ENCODE measurements at places on chromosomes 16 and 17.
A peak's percentile ranks its signal among the peaks of the same experiment; 100 is the strongest.

DNA sequence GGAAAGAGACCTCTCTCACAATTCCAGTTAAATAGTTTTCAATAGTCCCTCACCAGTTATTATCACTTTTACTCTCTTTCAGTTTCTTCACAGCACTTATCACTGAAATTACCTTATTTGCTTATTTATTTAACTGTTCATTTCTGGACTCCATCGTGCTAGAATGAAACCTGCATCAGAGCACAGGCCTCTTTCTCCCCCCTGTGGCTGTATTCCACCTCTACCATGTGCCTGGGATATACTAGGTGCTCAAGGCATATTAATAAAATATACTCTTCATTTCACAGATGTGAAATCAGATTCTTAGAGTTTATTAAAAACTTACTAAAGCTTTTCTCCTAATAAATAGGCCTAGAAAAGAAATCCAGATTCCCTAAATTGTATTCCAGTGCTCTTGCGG lies 308.9 kb upstream of the MON1B start:
- no peak for DNase-seq

- DNase-seq: no peak
Measured at GRCh38 chr17:51065466-51065865, 55.2 kb downstream of the SPAG9 start.

DNA sequence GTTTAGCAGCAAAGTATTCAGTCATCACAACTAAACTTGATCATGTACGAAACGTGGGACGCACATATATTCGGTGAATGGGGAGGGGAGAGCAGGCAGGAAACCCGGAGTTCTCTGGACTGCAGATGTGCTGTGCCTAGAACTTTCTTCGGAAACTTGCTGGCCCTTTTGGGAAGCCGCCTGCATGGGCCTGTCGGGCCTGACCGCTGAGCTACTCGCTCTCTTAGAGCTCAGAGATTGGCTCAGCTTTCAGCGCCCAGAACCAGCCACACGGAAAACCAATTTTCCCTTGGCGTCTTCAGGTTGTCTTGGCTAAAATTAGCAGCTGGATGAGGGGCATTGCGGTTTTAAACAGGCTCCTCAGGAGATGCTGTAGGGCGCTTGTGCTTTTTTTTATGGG lies 38.1 kb downstream of the ZDHHC7 start:
- no peak for DNase-seq

- no peak for DNase-seq
Measured at GRCh38 chr16:25872369-25873070, 180.8 kb downstream of the HS3ST4 start.

GRCh38 chr16:4166821-4167220 lies 50.6 kb upstream of the ADCY9 start:
- DNase-seq: no peak

DNA sequence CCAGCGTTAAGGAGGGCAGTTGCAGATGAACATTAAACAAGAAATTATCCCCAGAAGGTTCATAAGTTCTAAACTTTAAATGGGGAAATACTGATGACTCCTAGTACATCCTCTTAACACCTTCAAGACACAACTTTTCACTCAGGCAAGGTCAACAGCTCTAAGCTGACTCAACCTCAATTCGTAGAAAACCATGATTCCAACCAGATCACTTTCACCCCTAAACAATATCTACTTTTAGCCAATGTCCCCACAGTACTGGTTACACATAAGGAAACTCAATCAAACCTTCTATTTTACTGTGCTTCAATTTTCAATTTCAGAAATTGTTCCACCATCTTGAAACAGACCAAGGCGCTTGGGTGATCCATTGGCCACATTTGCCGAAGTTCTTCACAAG lies 2.3 kb downstream of the CDYL2 start:
- DNase-seq: no peak

GRCh38 chr17:55728833-55729232 lies 6.2 kb upstream of the TMEM100 start:
- no peak for DNase-seq

DNA sequence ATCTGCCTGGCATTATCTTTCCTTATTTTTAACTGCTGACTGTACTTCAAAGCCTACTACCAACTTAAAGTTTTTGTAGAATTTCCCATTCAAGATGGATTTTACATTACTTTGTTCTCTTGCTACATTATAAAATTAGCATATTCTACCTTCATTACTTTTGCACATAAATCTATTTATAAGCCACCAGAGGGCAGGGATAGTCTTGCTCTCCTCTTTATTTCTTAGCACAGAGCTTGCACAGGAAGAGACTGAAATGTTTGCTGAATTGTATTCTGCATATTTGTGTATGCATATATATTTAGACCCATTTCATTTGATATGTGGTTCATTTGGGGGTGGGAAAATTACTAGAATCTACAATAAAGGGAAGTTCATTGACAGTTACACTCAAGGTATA lies 108.0 kb downstream of the SKAP1 start:
- no peak for DNase-seq

GRCh38 chr17:74949455-74950115 lies 13.9 kb downstream of the OTOP3 start:
- no peak for DNase-seq

- DNase-seq: no peak
Measured at GRCh38 chr17:17189559-17189958, 16.6 kb downstream of the PLD6 start.

- no peak for DNase-seq
Measured at GRCh38 chr16:11064202-11064540, 119.8 kb downstream of the CLEC16A start.

GRCh38 chr17:44533533-44534246 lies 23.6 kb upstream of the FZD2 start:
- DNase-seq: peak; percentile 97

- DNase-seq: peak; percentile 69
Measured at GRCh38 chr17:1643293-1643998, 2.1 kb downstream of the SCARF1 start.

DNA sequence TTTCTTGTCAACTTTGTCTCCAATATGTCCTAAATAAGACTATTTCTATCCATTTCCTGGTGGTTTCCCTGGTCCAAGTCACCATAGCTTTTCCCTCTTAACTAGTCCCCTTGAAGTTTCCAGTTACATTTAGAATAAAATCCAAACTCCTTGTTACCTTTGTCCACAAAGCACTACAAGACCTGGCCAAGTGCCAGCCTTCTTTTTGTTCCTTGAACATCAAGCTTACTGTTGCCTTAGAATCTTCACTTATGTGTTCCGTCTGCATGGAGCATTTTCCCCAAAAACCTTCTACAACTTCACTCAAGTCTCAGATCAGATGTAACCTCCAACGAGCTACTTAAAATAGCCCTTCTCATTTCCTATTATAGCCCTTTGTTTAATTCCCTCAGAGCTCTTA lies 101.4 kb downstream of the ITFG1 start:
- DNase-seq: no peak

GRCh38 chr16:20243731-20244281 lies 83.5 kb downstream of the GP2 start:
- DNase-seq: no peak

- DNase-seq: no peak
Measured at GRCh38 chr17:7396147-7396546, 1.8 kb upstream of the PLSCR3 start.

DNA sequence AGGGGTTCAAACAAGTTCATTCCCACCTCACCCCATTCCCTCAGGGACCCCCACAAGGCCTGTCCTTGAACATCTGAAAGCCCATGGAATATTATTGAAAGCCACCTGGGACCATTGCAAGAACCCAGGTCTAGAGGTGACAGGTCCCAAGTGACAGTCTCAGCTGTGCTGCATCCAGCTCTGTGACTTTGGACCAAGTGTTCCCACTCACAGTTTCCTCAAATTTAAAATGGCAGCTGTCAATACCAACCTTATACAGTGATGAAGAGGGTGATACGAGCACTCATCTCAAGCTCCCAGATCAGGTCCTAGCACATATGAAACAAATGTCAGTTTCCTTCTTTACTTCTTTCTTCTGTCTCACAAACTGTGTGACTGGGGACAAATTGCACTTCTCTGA lies 9.1 kb downstream of the ERAL1 start:
- no peak for DNase-seq

- no peak for DNase-seq
Measured at GRCh38 chr17:49698005-49698404, 9.8 kb downstream of the SLC35B1 start.

DNA sequence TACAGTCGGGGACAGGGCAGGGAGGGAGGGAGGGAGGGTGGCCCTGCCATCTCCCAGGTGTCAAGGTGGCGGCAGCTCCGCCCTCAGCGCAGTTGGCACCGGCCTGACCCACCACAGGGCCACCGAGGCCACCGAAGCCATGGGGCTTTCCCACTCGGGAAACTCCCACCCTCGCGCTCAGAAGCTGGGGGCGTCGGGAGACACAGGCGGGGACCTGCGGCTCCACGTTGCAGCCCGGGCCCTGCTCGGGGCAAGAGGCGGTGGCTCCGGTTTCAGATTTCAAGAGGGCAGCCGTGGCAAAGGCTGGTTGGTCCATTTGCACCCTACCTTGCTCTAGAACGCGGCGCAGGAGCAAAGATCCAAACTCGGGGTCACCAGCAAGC lies 544 bp downstream of the CYB561 start:
- DNase-seq: peak; percentile 57

DNA sequence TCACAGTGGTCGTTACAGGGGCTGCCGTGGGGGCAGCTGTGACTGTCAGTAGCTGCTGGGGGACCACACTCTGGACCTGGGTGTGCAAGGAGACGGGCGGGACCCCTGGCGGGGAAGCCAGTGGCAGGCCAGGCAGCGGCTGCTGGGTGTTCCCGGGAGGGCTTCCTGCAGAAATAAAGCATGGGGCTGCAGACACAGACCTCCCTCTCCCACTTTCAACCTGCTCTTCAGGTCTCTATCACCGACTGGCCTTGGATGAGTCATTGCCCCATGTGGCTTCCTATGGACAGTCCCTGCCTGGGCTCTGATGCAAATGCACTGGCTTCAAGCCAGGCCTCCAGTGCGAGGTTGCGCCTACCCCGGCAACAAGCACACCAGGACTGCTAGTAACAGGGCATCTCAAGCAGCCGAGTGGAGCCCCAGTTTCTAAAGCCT lies 17.2 kb downstream of the SREBF1 start:
- no peak for DNase-seq

DNA sequence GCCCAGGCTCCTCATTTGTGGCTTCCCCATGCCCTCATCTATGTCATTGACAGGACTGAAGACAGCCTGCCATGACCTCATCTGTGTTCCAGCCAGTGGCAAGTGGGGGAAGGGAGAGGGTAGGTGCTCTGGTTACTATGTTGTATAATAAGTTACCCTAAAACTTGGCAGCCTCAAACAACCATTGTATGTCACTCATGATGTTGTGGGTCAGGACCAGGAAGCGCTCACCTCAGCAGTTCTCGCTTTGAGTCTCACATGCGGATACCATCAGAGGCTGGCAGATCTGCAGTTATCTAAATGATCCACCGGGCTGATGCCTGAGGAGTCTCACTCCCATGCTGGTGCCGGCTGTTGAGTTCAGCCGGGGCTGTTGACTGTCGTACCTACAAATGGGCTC lies 89.0 kb upstream of the TMEM97 start:
- no peak for DNase-seq

DNA sequence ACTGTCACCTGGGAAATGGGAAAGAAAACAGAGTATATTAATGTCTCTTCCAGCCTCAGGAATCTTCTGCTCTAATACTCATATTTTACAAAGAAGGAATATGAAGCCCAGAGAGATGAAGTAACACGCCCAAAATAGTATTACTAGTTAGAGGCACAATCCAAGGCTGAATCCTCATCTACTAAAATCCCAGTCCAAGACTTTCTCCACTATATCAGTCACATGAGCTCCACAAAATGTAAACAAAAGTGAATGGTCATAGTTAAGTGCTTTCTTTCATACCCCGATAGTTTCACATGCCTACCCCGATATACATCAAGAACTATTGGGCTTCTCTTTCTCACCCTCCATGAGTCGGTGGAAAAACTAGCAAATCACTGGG lies 965 bp downstream of the INTS2 start:
- no peak for DNase-seq

DNA sequence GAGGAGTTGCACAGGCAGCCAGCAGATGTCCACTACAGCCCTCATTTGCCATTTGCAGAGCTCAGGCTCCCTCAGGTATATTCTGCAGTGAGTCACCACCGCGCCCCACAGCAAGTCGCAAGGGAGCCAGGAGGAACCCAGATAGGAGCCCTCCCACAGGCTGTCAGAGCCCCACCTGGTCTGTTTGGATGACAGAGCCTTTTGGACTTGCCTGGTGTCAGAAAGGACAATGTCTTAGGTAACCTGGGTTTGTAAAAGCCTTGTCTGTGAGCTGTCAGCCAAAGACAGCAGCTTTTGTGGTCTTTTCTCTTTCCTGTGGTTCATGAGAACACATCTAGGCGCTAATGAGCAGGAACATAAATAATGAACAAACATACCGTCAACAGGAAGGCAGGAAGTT lies 70.9 kb downstream of the GNAO1 start:
- no peak for DNase-seq

DNA sequence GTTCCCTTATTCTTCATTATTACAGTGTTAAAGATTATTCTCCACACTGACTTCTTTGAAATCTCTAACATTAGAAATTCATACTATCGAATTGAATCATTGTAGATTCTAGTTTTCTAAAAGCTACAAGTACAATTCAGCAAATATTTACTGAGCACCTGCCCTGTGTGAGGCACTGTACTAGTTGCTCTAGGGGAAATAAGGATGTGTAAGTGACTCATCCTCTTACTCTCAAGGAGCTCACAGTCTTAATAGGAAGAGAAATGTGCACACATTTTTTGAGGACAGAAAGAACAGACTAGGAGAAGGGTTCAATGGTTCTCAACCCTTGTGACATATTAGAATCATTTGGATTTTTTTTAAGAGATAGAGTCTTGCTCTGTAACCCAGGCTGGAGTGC lies 7.7 kb upstream of the SLFN12L start:
- no peak for DNase-seq

Data from nephron progenitor cell (in vitro differentiated cells).